Neural crest cell (in vitro differentiated cells): ENCODE measurements at places on chromosomes 12 and 14. TPM values are rescaled to one million over a fixed set of nuclear protein-coding genes. Genes with fewer than 3 reads are reported as not detected.

DNA sequence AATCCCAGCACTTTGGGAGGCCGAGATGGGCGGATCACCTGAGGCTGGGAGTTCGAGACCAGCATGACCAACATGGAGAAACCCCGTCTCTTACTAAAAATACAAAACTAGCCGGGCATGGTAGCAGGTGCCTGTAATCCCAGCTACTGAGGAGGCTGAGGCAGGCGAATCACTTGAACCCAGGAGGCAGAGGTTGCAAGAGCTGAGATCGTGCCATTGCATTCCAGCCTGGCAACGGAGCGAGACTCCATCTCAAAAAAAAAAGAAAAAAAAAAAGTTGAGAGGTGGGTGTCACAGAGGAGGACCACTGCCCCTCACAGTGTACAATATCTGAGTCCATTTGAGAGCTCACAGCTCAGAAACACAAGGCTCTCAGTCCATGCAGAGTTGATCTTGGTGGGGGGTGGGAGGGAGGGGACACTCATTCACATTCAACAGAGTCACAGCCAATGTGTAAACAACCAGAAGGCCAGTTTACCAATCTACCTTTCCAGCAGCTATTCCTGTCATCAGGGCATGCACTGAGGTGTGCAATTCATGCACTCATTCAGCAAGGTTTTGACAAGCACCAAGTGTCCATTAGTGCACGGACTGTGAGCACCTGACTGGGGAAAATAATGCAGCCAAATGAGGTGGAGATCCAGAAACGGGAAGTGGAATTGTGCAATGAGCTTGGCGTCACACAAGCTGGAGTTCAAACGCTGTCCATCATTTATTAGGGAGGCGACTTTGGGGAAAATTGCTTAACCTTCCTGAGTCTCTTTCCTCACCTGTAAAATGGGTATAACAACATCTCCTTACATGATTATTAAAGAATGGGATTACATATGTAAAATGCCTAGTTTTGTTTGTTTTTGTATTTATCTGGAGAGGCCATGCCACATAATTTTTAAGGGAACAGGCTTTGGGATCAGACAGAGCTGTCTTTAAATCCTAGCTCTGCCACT, 4.4 kb upstream of the EIF5 start:
- peaks cover 8% of the 10 kb centered on the region for H3K27me3 ChIP-seq
- H3K27ac ChIP-seq, result no peak overlapping the region
- peak overlapping the region; percentile 28 for H3K4me3 ChIP-seq
- peaks cover 2% of the 10 kb centered on the region for H3K36me3 ChIP-seq

DNA sequence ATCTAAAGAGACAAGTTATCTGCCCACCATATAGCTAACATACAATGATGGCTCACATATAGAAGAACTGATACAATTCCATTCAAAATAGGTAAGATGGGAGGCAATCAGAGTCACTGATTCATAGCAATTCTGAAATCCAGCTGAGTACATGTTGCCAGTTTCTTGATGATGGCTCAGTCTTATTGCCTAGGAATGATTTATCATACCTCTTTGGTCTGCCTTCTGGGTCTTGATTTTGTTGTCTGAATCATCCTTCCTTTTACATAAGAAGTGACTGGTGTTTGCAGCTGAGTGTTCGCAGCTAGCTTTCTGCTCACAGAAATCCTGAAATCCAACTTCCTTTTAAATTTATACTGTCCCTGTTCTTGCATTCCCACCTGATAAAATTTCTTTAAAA, 463.2 kb upstream of the MGAT4C start:
- H3K36me3 ChIP-seq, result no peaks in the 10 kb centered on the region
- no peaks in the 10 kb centered on the region for H3K4me1 ChIP-seq

DNA sequence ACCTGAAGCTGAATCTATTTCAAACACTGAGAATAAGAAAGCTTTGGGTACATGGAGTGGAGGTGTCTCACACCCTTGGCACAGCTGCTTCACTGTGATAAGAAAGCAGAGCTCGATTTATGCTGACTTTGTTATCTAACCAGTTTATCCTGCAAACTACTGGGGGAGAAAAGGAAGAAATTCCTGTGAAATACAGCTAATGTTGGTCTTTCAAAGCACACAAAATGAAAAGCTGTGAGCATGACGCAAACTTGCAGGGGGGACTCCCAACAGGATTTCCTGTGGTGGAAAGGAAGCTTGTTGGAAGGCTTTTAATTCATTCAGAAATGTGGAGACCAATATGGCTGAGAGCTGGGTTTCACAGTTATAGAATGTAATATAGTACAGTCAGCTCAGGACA, 53.4 kb downstream of the SRGAP1 start:
- DNase-seq, result no peak
- H3K4me1 ChIP-seq, result peaks cover 29% of the 10 kb centered on the region
- no peaks in the 10 kb centered on the region for H3K27me3 ChIP-seq
- H3K36me3 ChIP-seq, result no peaks in the 10 kb centered on the region

- H3K27me3 ChIP-seq, result no peaks in the 10 kb centered on the region
- H3K36me3 ChIP-seq, result no peaks in the 10 kb centered on the region
- H3K4me3 ChIP-seq, result no peak overlapping the region
- no peak overlapping the region for H3K27ac ChIP-seq
- H3K4me1 ChIP-seq, result peaks cover 9% of the 10 kb centered on the region
- DNase-seq, result no peak
These were observed 68.8 kb downstream of the TMX1 start for GRCh38 chr14:51308866-51309265.

DNA sequence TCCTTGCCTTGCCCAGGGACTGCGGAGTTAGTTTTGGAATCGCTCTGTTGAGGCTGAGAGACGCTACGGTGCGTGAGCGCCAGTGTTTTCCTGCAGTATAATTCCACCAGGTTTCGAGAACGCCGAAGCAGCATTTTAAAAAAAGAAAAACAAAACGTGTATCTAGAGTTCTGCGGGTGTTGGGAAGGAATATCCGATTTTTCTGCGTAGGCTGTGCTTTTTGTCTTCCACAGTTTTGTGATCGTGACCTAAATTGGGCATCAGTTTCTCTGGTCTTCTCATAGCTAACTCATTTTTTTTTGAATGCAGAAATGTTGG, 778 bp downstream of the DNM1L start:
- H3K36me3 ChIP-seq, result peaks cover 2% of the 10 kb centered on the region
- H3K4me3 ChIP-seq, result peak overlapping the region; percentile 93
- peaks cover 20% of the 10 kb centered on the region for H3K4me1 ChIP-seq
- no peak for DNase-seq
- peak overlapping the region; percentile 89 for H3K27ac ChIP-seq
- H3K27me3 ChIP-seq, result no peaks in the 10 kb centered on the region

- H3K27ac ChIP-seq, result no peak overlapping the region
- no peak for DNase-seq
- peaks cover 14% of the 10 kb centered on the region for H3K27me3 ChIP-seq
- no peak overlapping the region for H3K4me3 ChIP-seq
These were observed 29.9 kb downstream of the TSPAN9 start for GRCh38 chr12:3107071-3107583.

GRCh38 chr14:46322730-46323403, 328.7 kb downstream of the RPL10L start:
- no peak overlapping the region for H3K27ac ChIP-seq
- H3K27me3 ChIP-seq, result no peaks in the 10 kb centered on the region
- peaks cover 4% of the 10 kb centered on the region for H3K4me1 ChIP-seq

DNA sequence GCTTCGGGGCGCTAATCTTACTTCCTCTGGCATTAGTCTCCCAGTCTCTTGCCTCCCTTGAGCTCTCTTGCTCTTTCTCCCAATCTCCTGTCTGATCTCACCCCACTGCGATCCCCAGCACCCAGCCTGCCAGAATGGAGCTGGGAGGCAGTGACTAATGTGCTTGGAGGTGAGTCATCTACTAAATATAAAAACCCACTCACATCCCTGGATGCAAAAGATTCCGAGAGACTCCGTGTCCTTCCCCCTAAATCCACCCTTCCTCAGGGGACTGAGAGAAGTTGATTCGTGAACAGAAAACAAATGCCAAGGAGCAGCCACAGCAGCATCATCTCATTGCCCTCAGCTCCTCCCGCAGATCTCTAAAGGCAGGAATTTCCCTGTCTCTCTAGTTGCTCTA, 45.7 kb upstream of the KCNA5 start:
- no peak overlapping the region for H3K27ac ChIP-seq
- H3K36me3 ChIP-seq, result no peaks in the 10 kb centered on the region
- H3K4me3 ChIP-seq, result no peak overlapping the region
- H3K4me1 ChIP-seq, result no peaks in the 10 kb centered on the region
- H3K27me3 ChIP-seq, result peaks cover 61% of the 10 kb centered on the region
- no peak for DNase-seq

- no peak overlapping the region for H3K4me3 ChIP-seq
- H3K4me1 ChIP-seq, result no peaks in the 10 kb centered on the region
- no peaks in the 10 kb centered on the region for H3K27me3 ChIP-seq
- peak overlapping the region; percentile 27 for H3K27ac ChIP-seq
- DNase-seq, result no peak
These were observed 152.1 kb downstream of the DPF3 start for GRCh38 chr14:72741826-72742117.

The KCNH5 gene
- 0.44 and 0.48 TPM in 2 replicates for total RNA-seq

- H3K27me3 ChIP-seq, result no peaks in the 10 kb centered on the region
- H3K4me1 ChIP-seq, result no peaks in the 10 kb centered on the region
- DNase-seq, result no peak
- peak overlapping the region; percentile 7 for H3K27ac ChIP-seq
- no peak overlapping the region for H3K4me3 ChIP-seq
- H3K36me3 ChIP-seq, result no peaks in the 10 kb centered on the region
These were observed 94.9 kb upstream of the TTC7B start for GRCh38 chr14:90911121-90911520.

The DAO gene
- total RNA-seq, result not detected in 2 replicates

DNA sequence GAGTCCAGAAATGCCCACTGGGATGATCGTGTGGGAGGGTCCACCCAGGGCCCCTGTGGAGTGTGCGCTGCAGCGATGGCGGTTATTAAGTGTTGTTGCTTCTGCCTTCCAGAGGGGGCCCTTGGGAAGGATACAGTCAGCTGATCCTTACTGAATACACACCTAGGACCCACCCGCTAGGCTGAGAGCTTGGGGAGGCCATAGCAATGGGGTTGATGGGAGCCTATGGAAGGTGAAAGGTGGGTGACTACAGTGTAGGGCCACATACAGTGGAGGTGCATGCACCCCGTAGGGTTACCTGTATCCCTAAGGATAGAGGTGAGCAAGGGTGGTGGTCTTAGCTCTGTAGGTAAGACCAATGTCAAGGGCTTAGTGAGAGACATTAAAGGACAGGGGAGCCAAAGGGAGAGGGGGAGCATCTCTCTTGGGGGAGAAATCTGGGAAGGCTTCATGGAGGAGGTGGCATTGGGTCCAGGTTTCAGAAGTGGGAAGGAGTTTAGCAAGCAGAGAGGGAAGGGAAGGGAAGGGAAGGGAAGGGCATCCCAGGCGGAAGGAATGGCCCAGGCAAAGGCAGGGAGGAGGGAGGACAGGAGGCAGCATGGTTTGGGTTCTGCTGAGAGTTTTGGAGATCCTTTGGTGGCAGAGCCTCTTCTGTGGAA, 73.1 kb upstream of the RIN3 start:
- no peaks in the 10 kb centered on the region for H3K27me3 ChIP-seq
- DNase-seq, result no peak
- no peak overlapping the region for H3K4me3 ChIP-seq
- no peaks in the 10 kb centered on the region for H3K4me1 ChIP-seq

DNA sequence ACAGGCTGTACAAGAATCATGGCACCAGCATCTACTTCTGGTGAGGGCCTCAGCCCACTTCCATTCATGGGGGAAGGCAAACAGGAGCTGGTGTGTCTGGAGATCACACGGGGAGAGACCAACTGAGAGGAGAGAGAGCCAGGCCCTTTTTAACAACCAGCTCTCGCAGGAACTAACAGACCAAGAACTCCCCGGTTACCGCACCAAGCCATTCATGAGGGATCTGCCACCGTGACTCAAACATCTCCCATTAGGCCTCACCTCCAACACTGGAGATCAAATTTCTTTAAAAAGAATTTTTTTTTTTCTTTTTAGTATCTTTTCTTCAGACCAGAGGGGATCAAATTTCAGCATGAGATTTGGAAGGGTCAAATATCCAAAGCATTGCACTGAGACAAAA, 16.7 kb upstream of the AQP2 start:
- DNase-seq, result no peak
- H3K27me3 ChIP-seq, result no peaks in the 10 kb centered on the region
- H3K4me3 ChIP-seq, result no peak overlapping the region
- no peak overlapping the region for H3K27ac ChIP-seq
- H3K36me3 ChIP-seq, result no peaks in the 10 kb centered on the region
- H3K4me1 ChIP-seq, result no peaks in the 10 kb centered on the region

The CACNA2D4 gene
- 0.72 and 1.3 TPM in 2 replicates for total RNA-seq

The LRFN5 gene
- total RNA-seq, result 1.3 and 1.5 TPM in 2 replicates

DNA sequence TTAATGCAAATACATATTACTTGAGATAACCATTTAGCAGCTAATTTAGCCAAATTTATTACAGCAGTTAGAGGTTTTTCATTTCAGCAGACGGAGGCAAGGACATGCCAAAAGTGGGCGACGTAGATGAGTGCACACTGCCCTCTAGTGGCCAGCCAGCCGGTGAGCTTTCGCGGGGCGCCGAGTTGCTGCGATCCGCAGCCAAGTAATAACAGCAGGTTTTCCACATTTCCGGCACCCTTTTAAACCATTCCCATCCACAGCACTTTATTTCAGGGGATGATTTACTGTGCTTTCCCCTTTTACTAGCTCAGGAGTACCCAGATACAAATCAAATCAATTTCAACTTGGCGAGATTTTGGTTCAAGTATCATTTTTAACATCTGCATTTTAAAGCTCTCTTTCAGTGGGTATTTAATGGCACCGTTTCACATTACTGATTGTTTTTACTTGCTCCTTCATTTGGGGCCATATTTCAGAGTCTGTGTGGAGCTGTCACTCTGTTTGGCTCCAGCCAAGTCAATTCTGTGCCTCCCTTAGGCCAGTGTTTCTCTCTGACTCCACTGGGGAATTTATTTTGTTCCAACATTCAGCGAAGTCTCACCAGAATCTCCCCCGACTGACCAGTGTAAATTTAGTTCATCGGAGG, 158.0 kb downstream of the EGLN3 start:
- peak; percentile 92 for DNase-seq

The TEX52 gene
- 0.25 TPM in 1 of 2 replicates, not detected in the other for total RNA-seq

GRCh38 chr14:102131741-102132140, 8.0 kb upstream of the WDR20 start:
- peaks cover 8% of the 10 kb centered on the region for H3K36me3 ChIP-seq
- H3K4me1 ChIP-seq, result no peaks in the 10 kb centered on the region
- no peak for DNase-seq
- H3K27ac ChIP-seq, result no peak overlapping the region
- H3K4me3 ChIP-seq, result no peak overlapping the region

- H3K27ac ChIP-seq, result no peak overlapping the region
- H3K27me3 ChIP-seq, result no peaks in the 10 kb centered on the region
- DNase-seq, result no peak
- H3K36me3 ChIP-seq, result no peaks in the 10 kb centered on the region
- peaks cover 23% of the 10 kb centered on the region for H3K4me1 ChIP-seq
- H3K4me3 ChIP-seq, result no peak overlapping the region
These were observed 279.5 kb downstream of the DPF3 start for GRCh38 chr14:72614365-72614764.
